ENCODE measurements at places on chromosomes 5 and 9.

GRCh38 chr9:98409719-98410118, 154.3 kb upstream of the TBC1D2 start:
- no peak for DNase-seq

GRCh38 chr5:171823269-171823668, 37.7 kb downstream of the SMIM23 start:
- no peak for DNase-seq

GRCh38 chr5:113682497-113683136, 169.1 kb downstream of the YTHDC2 start:
- DNase-seq, result no peak

GRCh38 chr9:16289639-16290038, 580.8 kb downstream of the BNC2 start:
- no peak for DNase-seq

DNA sequence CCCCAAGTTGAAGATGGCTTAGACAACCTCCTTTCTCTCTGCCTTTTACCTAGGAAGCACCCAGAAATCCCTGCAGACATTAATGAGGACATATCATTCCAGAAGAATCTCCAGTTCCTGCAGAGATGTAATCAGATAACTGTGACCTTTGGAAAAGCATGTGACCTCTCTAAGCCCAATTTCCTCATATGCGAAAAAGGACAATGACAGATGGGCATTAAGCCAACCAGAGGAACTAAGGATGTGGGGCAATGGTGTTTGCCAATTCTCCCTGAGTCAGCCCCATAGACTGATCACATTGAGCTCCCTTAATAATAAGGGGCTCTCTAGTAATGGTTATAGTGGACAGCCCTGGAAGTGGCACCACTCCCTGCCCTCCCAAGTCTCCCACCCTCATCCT, 10.1 kb upstream of the FOXI1 start:
- DNase-seq, result no peak

DNA sequence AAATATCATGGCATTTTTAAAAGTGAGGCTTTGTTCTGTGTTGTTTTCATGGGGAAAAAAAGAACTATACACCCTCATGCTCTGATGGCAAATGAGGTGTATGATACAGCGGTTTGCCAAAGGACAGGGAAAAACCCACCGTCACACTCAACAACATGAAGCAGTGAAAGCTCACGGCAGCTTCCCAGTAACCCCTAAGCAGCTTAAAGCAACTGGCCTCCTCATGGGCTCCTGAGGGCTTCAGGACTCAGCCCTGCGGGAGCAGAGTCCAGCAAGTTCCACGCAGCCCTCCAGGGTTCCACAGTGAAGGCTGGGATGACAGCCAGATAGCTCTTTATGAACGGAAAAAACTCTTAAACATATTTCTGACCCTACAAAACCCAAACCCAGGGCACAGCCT, 12.9 kb downstream of the BARHL1 start:
- DNase-seq, result no peak

GRCh38 chr5:164224236-164224635, 718.8 kb downstream of the MAT2B start:
- DNase-seq, result no peak

All from activated CD8-positive, alpha-beta memory T cell treated with anti-CD3 and anti-CD28 coated beads, Interleukin-2, amount 50 U/mL, for 4 hours (primary cell).